Transverse colon (tissue), 4 donors: ENCODE measurements at places on chromosomes 1 and 21. TPM values are rescaled to one million over a fixed set of nuclear protein-coding genes. Genes with fewer than 3 reads are reported as not detected.

OR10J1 gene
- total RNA-seq: not detected

OR6N1 gene
- total RNA-seq: not detected

DNA sequence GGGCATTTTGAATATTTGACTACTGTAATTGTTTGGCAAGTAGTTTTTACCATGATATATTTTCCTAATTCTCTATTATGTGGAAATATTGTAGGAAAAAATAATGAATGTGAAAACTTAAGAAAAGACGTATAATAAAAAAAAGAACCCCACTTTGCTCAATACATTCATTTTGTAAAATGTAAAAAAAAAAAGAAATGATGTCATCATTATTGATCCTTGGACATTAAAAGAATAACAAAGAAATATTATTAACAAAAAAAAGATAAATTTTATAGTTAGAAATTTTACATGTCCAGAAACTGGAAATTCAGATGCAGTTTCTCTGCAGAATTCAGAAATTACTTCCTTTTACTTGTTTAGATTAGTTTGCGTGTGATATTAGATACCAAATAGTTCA lies 5.2 kb downstream of the GIPC2 start:
- no peak for DNase-seq

- no peak for DNase-seq
These were observed 25.0 kb downstream of the XCL2 start for GRCh38 chr1:168518813-168519212.

SPATA17 gene
- not detected for total RNA-seq

PCBP3 gene
- 7.8 TPM for total RNA-seq

BSND gene
- total RNA-seq: not detected
